ENCODE measurements at places on chromosomes 2 and 18.

DNA sequence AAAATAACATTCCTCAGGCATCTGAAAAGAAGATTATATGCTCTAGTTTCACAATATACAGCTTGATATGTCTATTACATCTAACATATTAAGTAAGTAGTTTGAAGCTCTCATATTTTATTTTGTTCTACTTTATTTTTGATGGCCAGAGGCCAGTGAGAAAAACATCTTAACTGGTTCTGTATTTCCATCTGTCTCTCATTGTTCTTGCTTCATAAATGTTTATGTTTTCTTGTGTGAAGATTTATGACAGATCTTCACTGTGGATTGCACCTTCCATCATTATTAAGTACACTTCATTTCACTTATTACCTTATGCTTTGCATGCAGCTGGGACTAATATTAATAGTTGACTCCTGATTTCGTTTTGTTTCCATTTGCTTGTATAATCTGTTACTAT, 511.2 kb downstream of the TSN start:
- DNase-seq, result no peak

- DNase-seq, result no peak
Observed at GRCh38 chr2:232310121-232310520, 68.4 kb upstream of the ALPP start.

DNA sequence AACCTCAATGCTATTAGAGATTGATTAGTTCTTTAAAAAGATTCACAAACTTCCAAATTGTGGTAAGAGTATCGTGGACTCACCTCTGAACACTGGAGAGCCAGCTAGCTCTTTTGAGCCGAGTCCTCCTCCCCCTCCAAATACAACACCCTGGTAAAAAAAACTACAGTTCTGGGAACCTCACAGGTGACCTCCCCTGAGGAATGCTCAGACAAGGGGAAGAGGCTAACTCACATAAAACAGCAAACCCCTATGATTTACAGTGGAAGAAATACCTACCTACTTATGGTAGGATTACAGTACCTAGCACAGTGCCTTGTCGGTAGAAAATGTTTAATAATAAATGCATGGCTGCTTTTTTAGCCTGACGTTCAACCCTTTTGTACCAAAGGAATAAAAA, 8.4 kb downstream of the ZNF24 start:
- no peak for DNase-seq

DNA sequence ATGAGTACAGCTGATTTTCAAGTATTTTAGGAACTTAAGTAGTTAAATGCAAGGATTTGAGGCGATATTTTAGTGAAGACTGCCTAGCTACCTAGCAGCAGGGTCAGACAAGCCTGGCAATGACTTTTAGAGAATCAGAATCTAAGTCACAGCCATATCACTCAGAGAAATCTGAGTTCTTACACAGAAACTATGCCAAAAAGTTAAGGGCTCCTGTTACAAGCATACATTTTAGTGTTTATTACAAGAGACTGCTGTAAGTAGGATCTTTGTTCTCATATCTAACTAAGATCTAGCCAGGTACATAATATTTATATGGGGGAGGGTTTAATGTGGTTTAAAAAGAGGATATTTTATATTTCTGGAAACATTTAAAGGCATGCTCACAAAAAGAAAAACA, 37.5 kb downstream of the MAP4K3 start:
- DNase-seq, result no peak

Data from C1 segment of cervical spinal cord (tissue), 14 donors.